A549 treated with Mapracorat at 1 μM for 4 hours (cell line): ENCODE measurements at places on chromosomes 3 and 15. TPM values are rescaled to one million over a fixed set of nuclear protein-coding genes. Genes with fewer than 3 reads are reported as not detected.

ACAN gene
- total RNA-seq = 0.77 to 0.99 TPM (median 0.84 TPM) in 5 replicates

CRYBG3 gene
- 5.4 to 8.1 TPM (median 5.9 TPM) in 5 replicates for total RNA-seq

C3orf49 gene
- total RNA-seq = not detected in 5 replicates

GCNT3 gene
- 127 to 145 TPM (median 134 TPM) in 5 replicates for total RNA-seq

NR1D2 gene
- total RNA-seq = 9.2 to 12.8 TPM (median 9.5 TPM) in 5 replicates

DISP2 gene
- 0.64 to 2.6 TPM (median 1.0 TPM) in 5 replicates for total RNA-seq

SLC12A1 gene
- not detected in 5 replicates for total RNA-seq
